H4 (cell line): ENCODE measurements at places on chromosomes 6 and 20. TPM values are rescaled to one million over a fixed set of nuclear protein-coding genes. Genes with fewer than 3 reads are reported as not detected.

Gene ACSS1
- total RNA-seq: 0.10 and 0.21 TPM in 2 replicates

Gene DACT2
- total RNA-seq: not detected in 2 replicates

Gene VWA7
- 0.37 and 2.2 TPM in 2 replicates for total RNA-seq

Gene FAM83C
- not detected in 2 replicates for total RNA-seq

DNA sequence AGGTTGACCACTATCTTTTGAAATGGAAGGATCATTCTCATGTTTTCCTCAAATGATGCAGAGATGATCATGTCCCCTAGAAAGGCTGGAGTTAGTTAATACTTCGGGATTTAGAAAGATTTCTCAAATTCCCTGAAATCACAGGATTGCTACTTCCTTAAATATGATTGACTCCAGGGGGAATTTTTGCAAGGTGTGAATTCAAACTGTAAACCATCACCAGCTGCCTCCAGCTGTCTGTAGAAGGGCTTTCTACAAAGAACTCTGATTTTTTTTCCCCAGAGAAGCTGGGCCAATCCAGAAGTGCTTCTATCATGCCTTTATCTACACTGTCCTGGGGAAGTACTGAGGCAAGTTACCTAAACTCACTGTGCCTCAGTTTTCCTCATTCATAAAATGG, 114.5 kb downstream of the EDN1 start:
- DNase-seq: no peak

DNA sequence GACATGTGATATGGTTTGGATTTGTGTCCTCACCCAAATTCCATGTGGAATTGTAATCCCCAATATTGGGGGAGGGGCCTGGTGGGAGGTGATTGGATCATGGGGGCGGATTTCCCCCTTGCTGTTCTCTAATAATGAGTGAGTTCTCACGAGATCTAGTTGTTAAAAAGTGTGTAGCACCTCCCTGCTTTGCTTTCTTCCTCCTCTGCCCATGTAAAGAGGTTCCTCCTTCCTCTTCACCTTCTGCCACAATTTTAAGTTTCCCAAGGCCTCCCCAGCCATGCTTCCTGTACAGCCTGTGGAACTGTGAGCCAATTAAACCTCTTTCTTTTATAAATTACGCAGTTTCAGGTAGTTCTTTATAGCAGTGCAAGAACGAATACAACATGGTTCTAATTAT, 2.1 kb upstream of the ZNF451 start:
- DNase-seq: no peak

DNA sequence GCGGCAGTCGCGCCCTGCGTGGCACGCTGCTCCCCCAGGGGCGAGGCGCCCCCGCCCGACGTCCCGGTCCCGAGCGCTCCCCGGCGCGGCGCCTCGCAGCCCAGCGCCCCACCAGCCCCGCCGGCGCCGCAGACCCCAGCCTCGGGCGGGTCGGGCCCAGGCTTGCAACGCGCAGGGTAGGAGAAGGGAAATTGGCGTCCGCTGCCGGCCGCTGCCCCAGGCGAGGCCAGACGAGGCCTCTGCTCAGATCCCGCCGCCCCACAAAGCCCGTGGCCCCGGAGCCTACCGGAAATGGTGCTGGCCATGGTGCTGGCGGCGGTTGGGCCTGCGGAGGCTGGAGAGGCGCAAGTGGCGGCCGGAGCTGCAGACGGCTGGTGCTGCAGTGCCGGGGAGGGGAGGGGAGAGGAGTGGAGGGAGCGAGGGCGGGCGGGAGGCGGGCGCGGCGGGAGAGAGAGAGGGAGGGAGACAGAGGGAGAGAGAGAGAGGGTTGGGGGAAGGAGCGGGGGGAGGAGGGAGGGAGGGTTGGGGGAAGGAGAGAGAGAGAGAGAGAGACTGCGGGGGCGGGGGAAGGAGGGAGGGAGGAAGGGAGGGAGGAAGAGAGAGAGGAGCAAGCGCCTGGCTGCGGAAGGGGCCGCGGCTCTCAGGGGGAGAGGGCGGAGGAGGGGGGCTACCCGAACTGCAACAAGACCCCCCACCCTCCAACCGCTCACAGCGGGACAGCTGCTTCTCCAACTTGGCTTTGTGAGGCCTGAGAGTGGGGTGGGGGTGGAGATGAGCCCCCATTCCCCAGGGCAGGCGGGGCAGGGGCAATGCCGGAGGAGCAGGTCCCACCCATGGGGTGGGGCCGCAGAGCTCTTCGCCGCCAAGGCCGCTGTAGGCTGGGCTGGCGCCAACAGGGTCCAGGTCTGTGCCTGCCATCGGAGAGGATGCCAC, at the start of gene STMN3:
Gene STMN3, minus strand, starts transcription at position 384 of the 933 bp plus-strand sequence. Its CDS starts 79 bp downstream, at position 305.
- peak; percentile 86 for DNase-seq

DNA sequence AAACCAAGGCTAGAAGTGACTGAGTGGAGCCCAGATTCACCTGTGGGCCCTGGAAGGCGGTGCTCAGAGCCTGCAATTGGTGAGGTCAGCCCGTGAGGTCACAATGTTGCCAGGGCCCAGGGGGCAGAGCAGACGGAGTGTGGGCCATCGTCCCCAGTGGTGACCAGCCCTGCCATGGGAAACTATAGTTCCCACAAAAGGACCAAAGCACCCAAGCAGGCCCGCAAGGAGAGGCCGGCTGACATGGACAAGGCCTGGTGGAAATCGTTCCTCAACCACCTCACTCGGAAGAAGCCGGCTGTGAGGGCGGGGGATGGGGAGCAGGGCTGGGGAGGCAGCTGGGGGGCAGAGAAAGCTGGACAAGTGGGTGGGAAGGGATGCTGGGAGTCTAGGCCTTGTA, at the start of gene C20orf144:
Gene C20orf144, plus strand, starts transcription at position 156 of the 400 bp plus-strand sequence. Its CDS starts 19 bp downstream, at position 175.
- no peak for DNase-seq

DNA sequence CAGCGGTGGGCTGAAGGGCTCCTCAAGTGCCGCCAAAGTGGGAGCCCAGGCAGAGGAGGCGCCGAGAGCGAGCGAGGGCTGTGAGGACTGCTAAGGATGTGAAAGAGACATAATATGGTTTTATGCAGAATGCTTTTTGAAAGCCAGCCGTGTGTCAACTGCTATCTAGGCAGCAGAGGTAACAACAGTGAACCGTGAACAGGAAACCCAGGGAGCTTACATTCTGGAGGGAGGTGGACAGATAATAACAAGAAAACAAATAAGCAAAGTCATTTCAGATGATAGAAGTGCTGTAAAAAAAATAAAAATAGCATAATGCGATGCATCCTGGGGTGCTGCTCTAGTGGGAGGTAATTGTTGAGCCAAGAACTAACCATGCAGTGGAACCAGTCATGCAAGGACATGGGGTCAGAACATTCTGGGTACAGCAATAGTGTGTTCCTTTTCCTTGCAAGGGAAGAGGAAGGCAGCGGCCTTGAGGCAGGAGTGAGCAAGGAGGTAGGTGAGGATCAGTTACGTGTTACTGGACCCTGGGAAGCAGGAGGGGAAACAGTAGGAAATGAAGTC, 134.4 kb upstream of the TMEM170B start:
- DNase-seq: no peak

GRCh38 chr6:157488058-157488457, 107.1 kb downstream of the ZDHHC14 start:
- no peak for DNase-seq

GRCh38 chr6:55774286-55775028, 100.9 kb downstream of the BMP5 start:
- DNase-seq: no peak

DNA sequence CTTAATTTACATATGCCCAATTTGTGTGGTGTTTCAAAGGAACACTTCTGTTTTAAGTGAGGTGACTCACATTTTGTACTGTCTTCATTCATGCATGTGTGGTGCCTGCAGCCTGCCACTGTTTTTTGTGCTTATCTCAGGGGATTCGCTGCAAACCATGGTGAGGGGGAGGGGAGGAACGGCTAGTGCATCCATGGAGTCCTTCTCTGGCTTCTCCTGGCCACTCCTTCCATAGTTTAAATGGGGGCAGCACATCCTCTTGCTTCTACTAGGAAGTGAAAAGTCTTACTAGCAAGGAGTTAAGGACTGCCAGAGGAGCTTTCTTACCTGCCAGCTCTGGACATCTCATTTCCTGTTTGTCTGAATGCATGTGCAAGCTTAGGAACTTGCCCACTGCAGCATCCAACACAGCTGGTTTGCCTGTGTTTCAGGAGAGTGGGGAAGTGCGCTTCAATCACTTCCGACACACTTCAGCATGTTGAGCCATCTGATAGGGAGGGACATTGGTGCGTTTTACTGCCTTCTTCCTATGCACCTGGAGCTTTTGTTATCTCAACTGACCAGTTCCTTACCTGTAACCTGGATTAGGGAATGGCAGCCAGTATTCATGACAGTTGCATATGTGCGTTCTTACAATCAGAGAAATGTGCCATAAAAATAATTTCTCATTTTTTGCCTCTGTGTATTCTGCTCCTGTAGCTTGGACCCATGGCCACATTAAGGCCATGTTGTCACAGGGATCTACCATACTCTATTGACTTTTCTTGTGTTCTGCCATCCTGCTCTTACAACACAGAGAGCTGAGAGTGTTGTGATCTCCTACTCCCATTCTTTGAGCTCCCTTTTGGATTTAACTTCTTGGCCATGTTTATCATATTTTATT, 211.3 kb downstream of the ARID1B start:
- no peak for DNase-seq

DNA sequence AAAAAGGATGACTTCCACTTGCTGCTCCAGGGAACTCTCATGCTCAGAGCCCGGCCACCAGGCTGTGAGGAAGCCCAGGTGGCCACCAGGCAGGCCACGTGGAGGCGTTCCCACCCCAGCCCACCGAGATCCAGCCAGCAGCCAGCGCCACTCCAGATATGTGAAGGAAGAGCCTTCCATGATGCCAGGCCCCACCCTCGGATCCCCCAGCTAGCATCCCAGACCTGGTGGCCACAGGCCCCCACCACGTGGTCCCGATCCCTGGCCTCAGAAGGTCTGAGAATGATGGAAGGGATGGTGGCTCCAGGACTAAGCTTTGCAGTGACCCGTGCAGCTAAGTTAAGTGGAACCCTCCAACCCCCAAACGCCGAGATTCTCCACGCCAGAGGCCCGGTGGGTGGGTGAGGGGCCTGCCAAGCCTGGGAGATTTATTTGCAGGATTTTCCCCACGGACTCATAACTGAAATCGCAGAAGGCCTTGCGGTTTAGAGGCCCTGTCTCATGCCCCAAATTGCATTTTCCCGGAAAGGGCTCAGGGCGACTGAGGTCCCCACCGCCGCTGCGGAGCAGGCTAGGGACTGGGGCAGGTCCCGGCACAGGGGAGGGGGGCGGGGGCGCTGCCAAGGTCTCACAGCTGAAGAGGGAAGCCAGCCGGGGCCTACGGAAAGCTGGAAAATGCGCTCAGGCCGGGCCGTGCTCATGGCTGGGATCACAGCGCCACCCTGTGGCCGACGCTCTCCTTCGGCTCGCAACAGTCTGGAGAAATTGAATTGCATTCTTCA, 31.1 kb upstream of the CST7 start:
- DNase-seq: peak; percentile 56

GRCh38 chr20:22794200-22794599, 209.8 kb upstream of the FOXA2 start:
- no peak for DNase-seq
